Lung (tissue), 17 donors: ENCODE measurements at places on chromosomes 11 and 22.

DNA sequence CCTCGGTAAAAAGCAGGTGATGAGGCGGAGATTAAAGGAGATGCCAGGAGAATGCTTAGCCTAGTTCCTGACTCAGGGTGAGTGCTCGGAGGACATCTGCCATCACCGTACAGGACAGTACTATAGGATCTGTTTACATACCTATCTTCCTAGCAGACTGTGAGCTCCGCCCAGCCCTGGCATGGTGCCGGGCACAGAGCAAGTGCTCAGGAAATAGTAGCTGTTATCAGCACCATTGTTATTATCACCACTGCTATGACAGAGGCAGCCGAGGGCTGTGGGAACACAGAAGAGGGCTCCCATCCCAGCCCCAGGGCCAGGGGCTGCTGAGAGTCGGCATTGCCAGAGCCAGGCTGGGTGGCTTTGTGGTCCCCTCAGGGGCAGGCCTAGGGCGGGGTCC lies 642 bp upstream of the SEPTIN3 start:
- no peak for DNase-seq

DNA sequence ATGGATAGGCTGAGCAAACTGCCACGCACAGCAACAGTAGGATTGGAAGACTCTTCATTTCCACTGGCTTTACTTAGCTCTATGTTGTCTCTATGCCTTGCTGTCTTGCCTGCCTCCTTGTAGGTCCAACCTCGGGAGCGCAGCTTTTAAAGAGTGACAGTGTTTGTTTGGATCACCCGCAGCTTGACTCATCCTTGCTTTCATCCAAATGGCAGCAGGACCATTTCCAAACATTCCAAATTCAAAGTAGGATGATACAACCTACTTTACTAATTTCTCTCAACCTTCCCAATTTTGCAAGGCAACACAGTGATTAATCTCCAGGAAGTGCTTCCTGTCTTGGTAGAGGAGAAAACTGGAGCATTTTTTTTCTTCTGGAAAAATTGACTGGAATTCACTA lies at the start of gene MMP3:
Gene MMP3, minus strand, starts transcription at position 121 of the 400 bp plus-strand sequence. Its CDS starts 63 bp downstream, at position 58.
- no peak for DNase-seq

- DNase-seq = no peak
These were observed 419.2 kb downstream of the TENM4 start for GRCh38 chr11:79021601-79022000.

- DNase-seq = no peak
These were observed 9.8 kb downstream of the SCN4B start for GRCh38 chr11:118142809-118143208.

DNA sequence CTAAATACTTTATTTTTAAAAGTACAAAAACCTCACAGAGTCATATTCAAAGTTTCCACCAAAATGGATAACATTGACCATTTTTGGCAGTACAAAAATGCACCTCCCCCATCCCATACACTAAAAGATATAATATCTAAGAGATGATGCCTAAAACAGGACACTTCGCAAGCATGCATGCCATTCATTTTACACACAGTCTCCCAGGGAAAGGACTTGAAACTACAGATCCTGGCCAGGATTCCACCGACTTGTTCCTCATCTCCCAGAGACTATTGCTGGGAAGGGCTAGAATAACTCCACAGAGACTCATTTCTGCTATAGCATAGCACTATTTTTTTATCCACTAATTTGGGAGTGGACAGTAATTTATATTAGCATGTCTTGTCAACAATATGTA lies 81.7 kb downstream of the MTNR1B start:
- DNase-seq = no peak

DNA sequence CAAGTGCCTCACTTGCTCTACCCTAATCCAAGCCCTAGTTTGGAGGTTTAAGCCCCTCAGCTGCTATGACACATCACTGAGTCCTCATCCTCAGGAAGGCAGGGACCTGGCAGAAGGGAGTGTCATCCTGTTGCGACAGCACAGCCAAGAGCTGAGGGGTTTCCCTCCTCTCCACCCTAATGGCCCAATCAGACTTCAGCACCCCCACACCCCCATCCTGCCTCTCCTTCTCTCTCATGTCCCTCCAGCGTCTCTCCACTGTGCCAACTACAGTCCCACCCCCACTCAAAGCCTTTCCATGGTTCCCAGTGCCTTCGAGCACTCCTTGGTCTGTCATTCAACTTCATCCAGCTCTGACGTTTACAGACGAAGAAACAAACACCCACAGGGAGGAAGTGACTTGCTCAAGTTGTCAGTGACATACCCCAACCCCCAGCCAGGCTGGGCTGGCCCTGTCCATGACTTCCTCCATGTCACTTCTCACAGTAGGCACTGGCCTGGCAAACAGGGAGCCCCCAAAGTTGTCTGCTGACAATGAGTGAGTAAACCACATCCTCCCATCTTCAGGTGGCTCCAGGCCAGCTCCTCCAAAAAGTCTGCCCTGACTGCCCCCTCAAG lies 15.6 kb downstream of the ARAP1 start:
- peak; percentile 50 for DNase-seq

DNA sequence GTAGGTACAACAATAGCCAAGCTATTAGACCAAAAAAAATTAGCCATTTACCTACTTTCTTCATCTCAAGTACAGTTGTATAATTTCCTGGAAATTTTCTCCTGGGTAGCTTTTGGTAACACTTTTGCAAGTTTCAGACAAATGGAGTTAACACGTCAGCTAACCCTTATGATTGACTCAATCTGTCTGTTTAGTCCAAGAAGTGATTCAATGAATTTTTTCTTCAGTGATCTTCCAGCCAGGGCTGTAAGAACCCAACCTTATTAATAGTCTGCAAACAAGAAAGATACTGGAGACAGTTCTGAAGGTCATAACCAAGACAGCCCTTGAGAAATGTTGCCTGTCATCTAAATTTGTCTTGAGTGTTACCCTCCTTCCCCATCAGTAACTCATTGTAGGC lies 30.1 kb upstream of the FIBIN start:
- DNase-seq = no peak

GRCh38 chr22:46361826-46362202 lies 26.3 kb downstream of the TRMU start:
- DNase-seq = no peak

DNA sequence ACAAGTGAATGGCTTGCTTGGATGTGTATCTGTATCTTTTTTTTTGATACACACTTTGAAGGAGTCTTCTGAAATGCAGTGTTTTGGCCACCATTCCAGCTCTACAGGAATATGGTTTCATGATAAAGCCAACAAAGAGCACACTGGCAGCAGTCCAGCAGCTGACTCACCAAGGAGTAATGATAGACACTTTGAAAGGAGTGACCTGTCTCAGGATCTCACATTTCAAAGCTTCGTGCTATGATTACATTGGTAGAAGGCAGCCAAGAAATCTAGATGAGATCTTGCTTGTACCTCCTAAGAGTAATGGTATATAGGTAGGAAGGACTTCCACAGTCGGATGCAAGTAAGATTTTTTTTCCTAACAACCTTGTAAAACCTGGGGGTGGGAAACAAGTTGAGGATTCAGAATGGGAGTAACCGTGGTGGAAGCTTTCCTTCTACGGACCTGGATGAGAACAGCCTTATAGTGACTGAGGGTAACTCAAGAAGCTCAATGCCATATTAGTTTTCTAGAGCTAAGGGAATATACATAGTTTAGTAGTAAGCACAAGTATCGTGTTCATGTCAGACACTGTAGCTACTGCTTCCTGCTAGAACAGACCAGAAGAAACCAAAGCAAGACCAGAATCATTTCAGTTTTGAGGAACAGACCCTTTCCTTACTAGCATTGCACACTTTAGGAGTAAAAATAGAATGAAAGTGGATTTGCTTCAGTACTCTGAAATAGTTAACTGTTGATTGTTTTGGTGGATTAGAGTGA lies 25.0 kb downstream of the MTMR3 start:
- DNase-seq = peak; percentile 92

DNA sequence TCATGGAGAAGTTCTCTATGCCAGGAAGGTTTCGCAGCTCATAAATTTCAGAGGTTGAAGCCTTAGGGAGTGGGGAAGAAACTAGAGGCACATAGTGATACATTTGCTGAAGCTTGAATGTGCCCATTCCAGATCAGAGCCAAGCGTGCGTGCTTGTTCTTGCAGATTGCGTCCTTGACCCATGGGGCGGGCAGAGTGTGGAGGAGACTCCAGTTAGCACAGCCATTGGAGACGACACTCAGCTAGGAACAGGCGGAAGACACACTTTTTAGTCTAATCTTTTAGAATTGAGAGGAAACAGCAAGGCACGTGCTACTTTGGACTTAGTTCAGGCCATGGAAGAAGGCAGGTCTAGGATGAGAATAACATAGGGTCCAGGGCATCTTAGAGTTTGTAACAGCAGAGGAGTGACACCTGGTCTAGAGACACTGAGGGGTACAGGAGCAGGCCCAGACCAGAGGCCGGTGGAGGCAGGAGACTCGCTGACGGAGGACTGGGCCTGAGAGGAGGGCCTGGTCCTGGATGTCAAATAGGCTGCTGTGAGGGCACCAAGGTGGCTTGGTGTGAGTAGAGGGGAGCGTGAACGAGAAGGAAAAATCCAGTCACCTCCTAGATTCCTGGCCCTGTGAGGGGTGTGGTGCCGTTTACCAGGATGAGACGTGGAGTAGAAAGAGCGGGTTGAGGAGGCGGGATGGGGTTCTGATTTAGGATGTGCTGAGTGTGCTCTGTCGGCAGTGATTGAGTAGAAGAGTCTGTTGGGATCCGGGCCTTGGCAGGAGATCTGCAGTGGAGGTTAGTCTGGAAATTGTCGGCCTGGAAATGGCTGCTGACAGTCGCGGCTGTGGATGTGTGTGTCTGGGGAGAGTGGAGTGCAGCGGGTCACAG lies 154.7 kb downstream of the TBC1D22A start:
- DNase-seq = no peak
